ENCODE measurements at places on chromosomes 3 and 15.

GRCh38 chr3:159805411-159805772 is 183.2 kb upstream of the IL12A start:
- DNase-seq: no peak

- no peak for DNase-seq
Measured at GRCh38 chr3:79002465-79003372, 765.1 kb downstream of the ROBO1 start.

GRCh38 chr15:81006124-81006523 is 5.4 kb downstream of the TLNRD1 start:
- no peak for DNase-seq

DNA sequence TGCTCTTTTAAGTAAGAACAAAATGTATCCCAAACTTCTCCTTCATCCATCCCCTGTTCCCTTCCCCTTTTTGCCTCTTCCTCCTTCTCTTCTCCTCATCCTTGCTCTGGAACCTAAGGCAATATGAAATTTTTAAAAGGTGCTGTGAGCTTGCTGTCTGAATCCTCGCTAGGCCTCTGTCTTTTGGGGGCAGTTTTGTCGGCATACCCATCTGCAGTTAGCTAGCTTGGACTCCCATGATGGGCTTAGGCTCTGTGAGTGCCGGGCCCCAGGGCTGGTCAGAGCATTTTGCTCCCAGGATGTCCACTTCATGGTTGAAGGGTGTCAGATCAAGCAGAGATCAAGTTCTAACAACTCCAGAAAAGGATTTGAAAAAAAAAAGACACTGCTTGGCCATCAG is 18.6 kb downstream of the ZIC1 start:
- no peak for DNase-seq

- peak; percentile 67 for DNase-seq
Measured at GRCh38 chr3:46629551-46630517, 17.5 kb downstream of the FAM240A start.

DNA sequence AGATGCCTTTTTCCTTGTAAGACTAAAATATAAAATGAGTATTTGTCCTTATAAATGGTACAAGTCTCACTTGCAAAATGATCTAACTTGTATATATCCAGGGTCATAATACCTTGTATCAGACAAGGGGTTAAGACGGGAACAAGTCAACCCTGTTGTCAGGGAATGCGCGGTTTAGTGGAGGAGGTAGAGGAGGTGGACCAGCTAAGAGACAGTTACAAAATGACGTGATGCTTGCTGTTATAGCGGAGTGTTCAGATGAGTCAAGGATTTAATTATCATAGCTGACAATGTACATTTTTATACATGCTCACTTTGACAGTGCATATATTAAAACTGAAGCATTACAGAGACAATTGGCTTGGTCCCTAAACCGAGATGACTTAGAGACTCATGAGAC is 26.8 kb upstream of the KLHL25 start:
- no peak for DNase-seq

DNA sequence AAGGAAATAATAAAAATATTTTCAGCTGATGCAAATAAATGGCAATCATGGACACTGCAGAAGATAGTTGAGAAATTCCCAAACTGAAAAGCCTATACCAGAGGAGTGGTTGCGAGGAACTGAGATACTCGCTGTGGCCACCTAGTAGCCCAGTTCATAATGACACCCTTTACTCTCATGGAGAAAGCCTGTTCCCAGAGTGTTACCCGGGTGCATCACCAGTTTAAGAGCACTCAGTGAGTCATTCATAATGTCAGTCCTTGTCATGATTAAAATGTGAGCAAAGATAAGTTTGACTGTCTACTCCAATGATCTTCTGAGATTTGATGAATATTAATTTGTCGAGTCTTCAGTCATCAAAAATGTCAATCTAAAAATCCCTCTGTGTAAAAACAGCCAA is 138.4 kb upstream of the LRRC3B start:
- DNase-seq: no peak

DNA sequence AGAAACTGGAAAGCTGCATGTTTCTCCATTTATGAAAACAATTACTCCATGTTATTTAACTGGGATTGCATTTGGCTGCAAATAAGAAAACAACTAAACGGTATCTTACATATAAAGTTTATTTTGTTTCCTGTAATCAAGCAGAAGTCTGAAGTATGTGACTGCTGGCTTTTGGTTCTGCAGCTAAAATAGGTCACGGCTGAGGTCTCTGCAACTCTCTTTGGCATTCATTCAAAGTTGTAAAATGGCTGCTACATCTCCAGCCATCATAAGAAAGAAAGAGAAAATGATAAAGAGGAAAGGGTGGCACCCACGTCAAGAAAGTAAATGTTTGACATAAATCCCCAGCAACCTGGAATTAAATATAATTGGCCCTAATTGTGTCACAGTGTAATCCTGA is 406.1 kb downstream of the TBC1D5 start:
- no peak for DNase-seq

- DNase-seq: no peak
Measured at GRCh38 chr3:112124907-112125607, 8.0 kb downstream of the GCSAM start.

- DNase-seq: no peak
Measured at GRCh38 chr3:142276781-142277180, 51.4 kb upstream of the GK5 start.

DNA sequence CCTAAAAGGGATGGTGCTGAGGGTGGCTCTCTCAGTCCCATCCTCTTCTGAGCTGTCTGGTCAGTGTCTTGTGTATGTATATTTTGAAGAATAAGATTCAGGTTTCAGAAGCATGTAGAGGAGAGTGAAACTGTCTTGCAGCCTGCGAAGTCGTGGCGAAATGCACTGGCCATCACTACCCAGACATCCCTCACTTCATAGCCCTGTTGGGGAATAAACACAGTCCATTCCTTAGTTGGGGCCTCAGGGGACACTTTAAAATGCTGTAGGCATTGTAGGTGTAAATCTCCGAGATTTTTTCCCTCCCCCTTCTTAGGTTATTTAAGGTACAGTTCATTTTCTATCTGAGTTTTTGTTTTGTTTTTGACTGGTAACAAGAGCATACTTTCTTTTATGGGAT is 93.8 kb downstream of the DNASE1L3 start:
- no peak for DNase-seq

DNA sequence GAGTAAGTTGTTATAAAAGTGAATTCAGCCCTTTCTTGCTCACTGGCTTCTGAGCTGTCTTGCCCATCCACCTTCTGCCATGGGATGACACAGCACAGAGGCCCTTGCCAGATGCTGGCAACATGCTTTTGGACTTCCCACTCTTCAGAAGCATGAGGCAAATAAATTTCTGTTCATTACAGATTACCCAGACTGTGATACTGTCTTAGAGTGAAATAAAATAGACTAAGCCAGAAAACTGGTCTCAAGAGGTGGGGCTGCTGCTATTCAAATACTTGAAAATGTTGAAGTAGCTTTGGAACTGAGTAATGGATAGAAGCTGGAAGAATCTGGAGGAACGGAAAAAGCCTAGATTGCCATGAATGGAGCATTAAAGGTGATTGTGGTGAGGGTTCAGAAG is 170.4 kb downstream of the ZMAT3 start:
- DNase-seq: no peak

DNA sequence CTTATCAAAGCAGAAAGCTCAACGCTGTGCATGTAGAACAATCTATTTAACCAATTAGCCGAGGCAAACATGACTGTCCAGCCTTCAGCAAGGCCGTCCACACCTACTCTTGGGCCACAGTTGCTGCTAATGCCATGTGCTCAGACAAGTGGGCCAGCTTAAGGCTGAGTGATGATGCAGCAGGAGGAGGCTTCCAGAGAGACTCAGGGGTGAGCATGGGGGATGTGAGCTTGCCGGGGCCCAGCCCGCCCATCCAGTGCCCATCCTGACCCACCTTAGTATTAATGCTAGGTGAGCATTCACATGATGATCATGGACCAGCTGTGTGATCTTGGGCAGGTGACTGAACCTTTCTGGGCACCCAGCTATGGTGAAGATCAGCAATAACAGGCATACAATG is 150.1 kb downstream of the TPRA1 start:
- no peak for DNase-seq

GRCh38 chr3:127598841-127599570 is 795 bp downstream of the MCM2 start:
- DNase-seq: no peak

- DNase-seq: no peak
Measured at GRCh38 chr3:194879991-194880939, 194.6 kb downstream of the FAM43A start.

DNA sequence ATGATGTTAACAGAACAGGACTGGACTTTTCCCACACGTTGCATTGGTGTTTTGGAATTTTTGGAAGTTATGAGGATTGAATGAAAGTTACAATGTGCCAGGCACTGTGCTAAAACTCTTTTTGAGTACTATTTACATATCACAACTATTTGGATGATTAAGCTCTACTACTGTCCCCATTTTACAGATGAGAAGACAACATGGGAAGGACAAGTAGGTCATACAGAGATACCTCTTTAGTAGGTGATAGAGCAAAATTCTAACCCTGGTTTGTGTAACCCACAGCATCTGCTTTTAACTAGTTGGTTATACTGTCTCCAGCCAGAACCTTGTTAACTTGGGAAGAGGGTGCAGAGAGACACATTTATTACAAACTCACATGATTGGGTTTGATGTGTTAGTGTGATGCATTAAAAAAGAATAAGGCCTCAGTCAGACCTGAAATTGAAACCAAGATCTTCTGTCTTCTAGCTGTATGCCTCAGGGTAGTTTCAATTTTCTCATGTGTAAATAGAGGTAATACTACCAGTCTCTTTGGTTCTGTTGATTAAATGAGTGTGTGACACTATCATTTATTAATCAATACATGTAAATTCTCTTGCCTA is 1.4 kb downstream of the NDUFB4 start:
- no peak for DNase-seq

- no peak for DNase-seq
Measured at GRCh38 chr15:64775551-64776401, at the start of gene RBPMS2. Gene RBPMS2, minus strand, starts transcription at chr15:64775589. Its CDS starts 270 bp downstream, at chr15:64775319.

DNA sequence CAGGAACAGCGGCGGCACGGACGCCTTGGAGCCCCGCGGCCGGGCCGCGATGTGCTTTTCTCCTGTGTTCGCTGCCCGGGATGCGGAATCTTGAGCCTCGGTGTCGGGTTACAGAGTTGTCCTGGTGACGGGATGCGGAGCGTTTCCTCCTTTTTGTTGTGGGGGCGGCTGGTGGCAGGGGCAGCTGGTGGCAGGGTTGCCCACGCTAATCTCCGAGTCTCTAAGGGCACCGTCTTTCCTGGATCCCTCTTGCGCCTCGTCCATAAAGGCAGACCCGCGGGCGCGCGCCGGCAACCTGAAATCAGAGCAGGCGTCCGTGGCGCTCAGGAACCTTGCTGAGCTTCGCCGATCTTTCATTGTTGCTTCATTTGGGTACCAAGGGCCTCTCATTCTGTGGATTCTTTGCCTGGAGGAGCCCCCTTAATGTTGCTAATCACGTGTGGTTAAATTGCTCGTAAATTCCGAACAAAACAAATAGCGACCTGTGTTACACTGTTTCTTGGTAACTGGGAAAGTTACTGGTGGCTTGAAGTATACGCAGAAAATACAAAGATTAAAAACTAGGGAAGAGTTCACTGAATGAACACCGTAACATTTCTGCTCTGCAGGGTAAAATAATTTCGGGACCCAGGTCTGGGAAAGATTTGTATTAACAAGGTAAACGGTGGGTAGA is 844 bp upstream of the PFN2 start:
- DNase-seq: peak; percentile 6

DNA sequence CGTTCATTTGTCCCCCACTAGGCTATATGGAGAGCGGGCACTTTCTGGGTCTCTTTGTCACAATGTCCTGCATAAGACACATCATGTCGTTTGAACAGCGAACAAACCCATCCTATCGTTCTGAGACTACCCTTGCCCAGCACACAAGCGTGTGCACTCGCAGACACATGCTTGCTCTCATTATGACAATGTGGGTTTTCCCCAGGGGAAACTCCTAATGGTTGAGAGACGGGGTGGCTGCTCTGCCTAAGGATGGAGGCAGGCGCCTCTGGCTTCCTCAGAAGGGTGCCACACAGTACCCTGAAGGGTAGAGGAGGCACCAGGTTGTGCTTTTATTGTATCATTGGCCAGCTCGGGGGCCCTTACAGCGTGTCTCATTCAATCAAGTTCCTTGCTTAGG is 51.0 kb upstream of the MYZAP start:
- DNase-seq: no peak

DNA sequence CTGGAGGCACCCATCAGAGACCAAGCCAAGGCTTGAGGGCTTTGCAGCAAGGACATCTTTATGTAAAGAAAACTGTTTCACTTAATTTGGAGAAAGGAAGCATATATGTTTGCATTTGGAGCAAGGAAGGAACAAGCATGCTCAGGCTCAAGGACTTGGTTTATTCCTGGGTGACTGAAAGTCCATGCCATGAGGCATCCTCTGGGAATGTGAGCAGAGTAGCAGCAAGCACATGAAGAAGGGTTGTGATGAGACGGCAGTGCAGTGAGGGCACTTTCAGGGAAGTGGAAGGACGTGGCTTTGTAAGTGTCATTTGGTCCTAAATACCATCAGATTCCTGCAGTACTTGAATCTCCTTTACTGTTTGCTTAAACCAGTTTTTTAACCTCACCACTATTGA is 26.8 kb downstream of the POLG start:
- no peak for DNase-seq

Data from CD8-positive, alpha-beta memory T cell (primary cell).